ENCODE measurements at places on chromosomes 4 and X.

DNA sequence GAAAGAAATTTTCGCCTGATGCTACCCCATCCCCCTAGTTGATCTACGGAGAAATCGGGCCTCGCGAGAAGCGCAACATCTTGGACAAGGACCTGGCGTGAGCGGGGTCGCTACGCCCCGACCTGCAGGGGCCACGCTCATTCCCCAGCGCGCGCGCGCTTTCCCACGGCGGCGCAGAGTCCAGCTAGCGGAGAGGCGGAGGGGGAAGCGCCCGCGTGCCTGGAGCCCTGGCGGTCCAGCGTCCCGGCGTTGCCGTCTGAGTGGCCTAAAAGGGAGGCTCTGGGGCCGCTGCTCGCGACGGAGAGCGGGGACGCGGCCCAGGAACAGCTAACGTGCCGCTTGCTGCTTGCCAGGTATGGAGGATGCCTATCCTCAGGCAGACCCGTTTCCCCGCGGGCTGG, 6.0 kb upstream of the SOX3 start:
- no peak for DNase-seq

DNA sequence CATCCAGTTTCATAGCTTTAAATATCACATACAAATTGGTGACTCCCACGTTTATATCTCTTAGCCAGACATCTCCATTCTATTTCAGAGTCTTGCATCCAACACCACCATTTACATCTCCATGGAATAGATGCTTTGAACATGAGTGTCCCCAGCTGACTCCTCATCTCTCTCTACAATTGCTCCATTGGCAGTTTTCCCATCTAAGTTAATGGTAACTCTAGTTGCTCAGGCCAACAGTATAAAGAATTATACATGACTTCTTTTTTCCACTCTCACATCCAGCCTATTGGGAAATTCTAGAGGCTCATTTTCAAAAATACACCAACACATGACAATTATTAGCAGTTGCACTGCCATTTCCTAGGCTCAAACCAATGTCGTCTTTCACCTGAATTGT, 388.2 kb downstream of the STIM2 start:
- peak; percentile 8 for DNase-seq

- DNase-seq, result no peak
Measured at GRCh38 chrX:37745835-37746217, 34.0 kb upstream of the CYBB start.

DNA sequence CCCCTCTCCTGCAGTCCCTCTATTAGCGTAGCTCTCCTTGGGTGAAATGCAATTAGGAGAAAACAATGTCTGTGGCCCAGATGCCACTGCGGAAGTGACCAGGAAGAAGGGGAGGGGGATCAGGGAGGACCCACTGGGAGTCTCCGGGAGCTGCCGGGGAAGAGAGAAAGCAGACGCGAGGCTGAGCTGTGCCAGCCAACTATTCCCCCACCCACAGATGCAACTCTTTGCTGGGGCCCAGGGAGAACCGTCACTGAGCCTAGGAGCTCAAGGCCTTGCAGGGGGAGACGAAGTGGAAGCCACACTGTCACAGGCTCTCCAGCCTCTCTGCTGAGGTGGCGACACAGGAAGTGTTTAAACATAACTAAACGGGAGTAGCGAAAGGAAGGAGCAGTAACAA, 149.2 kb downstream of the BCOR start:
- no peak for DNase-seq

- DNase-seq, result no peak
Measured at GRCh38 chrX:84335121-84335520, 147.1 kb upstream of the RPS6KA6 start.

GRCh38 chr4:169383724-169384123, 113.0 kb upstream of the SH3RF1 start:
- peak; percentile 94 for DNase-seq

DNA sequence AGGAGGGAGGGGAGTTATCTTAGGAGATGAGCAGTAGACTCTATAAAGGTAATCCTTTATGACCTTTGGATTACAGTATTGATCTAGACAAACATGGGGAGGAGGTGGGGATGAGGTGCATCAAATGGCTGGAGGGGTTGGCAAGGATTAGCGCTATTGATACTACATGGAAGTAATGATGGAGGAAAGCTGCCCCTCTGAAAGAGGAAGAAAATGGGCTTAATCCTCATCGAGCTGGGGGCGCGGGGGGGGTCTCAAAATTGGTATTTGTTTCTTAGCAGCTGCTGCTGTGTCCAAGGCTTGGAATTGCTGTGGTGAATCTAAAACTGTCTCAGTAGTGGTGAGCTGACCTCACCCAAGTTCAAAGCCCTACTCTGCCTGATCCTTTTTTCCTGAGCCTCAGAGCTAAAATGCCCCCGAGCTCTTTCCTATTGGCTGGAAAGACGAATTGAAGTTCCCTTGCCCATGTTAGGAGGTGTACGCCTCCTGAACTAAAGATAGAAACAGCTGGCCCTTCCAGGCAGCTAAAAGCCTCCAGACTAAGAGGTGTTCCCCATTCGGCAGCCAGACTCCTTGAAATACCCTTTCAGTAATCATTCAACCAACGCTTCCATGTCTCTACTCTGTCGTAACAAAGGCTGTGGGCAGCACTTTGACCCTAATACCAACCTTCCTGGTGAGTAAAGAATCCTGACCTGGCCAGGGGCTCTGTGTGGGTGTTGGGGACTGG, at the start of gene ITGB1BP2:
ITGB1BP2 (plus strand) TSS at position 556 of the 730 bp plus-strand sequence; CDS start at position 613, 57 bp downstream.
- peak; percentile 62 for DNase-seq

GRCh38 chr4:26719954-26720552, 136.2 kb downstream of the TBC1D19 start:
- DNase-seq, result peak; percentile 37

DNA sequence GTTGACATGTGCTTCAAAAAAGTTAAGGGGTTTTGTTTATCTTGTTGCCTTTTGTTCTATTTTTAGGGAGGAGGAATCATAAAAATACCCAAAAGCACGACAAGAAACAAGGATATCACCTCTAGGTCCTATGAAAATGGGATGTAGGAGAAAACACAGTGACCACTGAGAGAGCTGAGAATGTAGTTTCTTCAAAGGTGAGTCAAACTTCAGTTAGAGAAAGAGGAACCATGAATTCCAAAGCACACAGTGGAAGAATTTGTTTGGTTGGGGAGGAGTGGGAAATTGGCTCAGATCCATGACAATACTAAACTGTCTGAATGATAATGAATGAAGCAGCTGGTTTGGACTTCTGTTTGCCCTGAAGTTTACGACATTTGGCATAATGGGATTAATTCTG, 19.1 kb upstream of the FRYL start:
- no peak for DNase-seq

- DNase-seq, result no peak
Measured at GRCh38 chr4:121200795-121201472, 36.8 kb upstream of the TNIP3 start.

GRCh38 chrX:31136144-31136611, 64.3 kb upstream of the FTHL17 start:
- no peak for DNase-seq

DNA sequence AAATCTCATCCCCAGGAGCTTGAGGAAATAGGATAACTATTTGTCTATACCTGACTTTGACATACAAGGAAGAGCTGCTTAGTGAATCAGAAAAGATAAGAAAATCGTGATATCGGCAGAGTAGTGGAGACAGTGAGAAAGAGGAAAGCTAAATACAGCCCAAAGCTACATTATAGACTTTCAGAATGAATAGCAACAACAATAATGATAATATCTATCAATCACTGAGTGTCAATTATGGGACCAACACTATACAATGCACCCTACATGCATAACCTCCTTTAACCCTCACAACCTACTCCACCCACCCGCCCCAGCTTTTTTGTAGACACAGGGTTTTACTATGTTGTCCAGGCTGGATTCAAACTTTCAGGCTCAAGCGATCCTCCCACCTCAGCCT, 205.1 kb downstream of the PPP3CA start:
- no peak for DNase-seq

GRCh38 chrX:3950373-3950772, 236.9 kb upstream of the PRKX start:
- no peak for DNase-seq

GRCh38 chr4:72568959-72569718, at the start of gene ADAMTS3:
TSS of gene ADAMTS3 (minus strand) at chr4:72569221. CDS start at chr4:72568762, 459 bp downstream.
- DNase-seq, result peak; percentile 56

DNA sequence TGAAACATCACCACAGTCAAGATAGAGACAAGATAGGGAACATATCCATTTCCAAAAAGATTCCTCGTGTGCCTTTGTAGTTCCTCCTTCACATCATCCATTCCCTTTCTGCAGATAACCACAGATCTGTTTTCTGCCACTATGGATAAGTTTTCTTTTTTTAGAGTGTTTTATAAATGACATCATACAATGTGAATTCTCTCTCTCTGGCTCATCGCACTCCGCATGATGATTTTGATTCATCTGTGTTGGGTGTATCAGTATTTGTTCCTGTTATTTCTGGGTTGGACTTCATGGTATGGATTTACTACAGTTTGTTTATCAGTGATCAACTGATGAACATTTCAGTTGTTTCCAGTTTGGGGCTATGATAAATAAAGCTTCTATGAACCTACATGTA, 23.2 kb upstream of the ANXA3 start:
- peak; percentile 70 for DNase-seq

GRCh38 chrX:130263016-130263415, 5.7 kb downstream of the ZNF280C start:
- peak; percentile 35 for DNase-seq

DNA sequence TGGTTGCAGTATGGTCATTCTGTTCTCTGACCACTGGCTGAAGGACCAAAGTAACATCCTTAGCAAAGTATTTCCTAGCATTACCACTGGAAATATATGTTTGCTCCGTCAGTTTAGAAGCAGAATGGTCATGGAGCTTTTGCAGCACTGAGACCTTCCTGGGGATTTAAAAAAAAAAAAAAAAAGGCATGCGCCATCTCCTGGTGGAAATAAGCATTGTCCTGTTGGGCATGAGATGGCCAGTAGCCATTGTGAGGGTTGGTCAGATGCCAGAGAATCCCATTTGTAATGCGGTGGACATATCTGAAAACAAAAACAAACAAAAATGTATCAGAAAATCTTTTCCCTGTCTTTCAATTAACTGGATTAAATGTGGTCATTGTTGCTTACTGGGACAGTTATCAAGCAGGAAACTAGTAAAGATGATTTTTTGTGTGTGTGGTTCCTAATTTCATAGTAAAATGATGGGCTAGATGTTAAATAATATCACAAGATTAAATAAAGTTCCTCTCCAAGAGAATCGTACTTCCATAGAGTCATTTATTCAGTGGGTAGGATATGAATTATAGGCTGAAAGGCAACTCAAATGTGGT, 139.6 kb downstream of the SOWAHB start:
- peak; percentile 89 for DNase-seq

DNA sequence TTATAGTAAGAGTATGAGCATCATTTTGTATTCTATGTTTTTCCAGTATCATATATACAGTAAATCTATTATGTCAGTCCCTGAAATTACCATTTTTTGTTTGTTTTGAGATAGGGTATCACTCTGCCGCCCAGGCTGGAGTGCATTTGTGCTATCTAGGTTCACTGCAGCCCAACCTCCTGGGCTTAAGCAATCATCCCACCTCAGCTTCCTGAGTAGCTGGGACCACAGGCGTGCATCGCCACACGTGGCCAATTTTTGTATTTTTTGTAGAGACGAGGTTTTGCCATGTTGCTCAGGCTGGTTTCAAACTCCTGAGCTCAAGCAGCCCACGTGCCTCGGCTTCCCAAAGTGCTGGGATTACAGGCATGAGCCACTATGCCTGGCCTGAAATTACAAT, 85.6 kb downstream of the ZNF330 start:
- DNase-seq, result no peak

DNA sequence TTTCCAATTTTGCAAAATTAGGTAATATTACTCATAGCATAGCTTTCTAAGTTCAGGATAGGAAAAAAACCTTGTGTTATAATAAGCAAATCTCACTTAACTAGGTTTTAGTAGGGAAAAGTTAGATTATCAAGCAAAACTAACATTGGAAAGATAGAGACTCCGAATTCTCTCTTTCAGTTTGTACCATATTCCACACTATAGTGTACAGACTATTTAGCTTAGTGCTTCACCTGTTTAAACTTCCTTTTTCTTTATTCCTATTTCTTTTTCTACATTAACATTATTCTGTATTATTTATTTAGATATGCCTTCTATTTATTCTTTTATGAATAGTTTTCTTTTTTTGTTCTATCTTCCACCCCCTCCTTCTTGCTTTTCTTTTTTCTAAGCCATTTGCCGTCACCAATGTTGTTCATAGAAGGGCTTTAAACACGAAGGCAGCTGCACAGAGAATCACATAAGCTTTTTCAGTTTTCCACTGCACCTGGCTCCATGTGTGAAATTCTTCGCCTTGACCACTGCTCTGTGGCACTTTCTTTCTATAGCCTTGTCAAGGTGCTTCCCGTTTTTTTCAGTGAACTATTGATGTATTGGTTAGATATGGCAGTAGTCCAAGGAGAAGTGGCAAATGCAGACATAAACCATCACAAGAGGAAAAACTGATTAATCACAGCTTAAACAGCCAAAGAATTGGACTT, 8.5 kb downstream of the PCDH10 start:
- DNase-seq, result no peak

- no peak for DNase-seq
Measured at GRCh38 chr4:88005946-88006345, 1.5 kb upstream of the PKD2 start.

GRCh38 chr4:105171912-105172311, 25.2 kb downstream of the TET2 start:
- no peak for DNase-seq

GRCh38 chr4:16492872-16493271, 266.6 kb upstream of the TAPT1 start:
- DNase-seq, result no peak

DNA sequence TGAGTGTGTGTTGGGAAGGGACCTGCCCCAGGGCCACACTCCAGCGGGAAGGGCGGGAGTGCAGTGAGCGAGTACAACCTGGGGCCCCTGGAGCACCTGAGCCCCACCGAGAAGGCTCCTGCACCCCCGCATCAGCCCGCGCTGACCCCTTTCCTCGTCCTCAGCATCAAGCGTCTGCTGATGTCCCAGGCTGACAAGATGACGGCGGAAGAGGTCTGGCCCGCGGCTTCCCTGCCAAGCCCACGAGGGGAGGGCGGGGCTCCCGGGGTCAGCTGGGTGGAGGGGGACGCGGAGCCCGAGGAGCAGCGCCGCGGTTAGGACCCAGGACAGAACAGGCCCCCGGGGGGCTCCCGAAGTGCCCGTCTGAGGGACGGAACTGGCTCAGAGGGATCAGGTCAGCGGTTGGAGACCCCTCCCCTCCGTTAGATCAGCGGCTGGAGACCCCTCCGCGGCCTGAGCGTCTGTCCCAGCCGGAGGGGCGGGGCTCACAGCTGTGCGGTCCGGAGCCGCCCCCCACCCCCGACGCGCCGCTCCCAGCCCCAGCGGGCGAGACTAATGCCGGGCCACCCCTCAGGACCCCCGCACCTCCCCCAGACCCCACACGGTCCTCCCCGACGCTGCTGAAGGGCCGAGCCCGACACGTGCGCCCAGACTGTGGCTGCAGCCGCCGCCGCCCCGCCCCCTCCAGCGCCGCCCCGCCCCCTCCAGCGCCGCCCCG, 6.7 kb downstream of the MYL5 start:
- DNase-seq, result peak; percentile 42

DNA sequence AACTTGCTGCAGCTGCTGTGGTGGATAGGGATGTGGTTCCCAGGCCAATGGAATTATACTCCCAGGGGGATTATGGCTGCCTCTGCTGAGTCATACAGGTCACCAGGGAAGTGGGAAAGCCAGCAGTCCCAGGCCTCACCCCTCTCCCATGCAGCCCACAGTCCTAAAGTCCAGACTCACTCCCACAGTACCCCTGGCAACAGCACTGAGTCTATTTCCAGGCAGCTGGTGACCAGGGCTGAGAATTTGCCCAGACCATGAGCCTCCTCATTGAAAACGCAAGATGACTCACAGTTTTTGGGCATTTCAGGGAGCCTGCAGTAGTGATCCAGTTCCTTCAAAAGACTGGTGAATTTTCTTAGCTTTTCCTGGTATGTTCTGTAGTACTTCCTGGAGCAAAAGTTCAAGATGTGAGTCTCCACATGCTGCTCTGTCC, 137.6 kb downstream of the NPNT start:
- DNase-seq, result peak; percentile 62
